AG09319 (cell line): ENCODE measurements at places on chromosomes 1 and 21.

GRCh38 chr1:105172788-105173187 lies 1423.1 kb downstream of the AMY1C start:
- DNase-seq, result no peak

DNA sequence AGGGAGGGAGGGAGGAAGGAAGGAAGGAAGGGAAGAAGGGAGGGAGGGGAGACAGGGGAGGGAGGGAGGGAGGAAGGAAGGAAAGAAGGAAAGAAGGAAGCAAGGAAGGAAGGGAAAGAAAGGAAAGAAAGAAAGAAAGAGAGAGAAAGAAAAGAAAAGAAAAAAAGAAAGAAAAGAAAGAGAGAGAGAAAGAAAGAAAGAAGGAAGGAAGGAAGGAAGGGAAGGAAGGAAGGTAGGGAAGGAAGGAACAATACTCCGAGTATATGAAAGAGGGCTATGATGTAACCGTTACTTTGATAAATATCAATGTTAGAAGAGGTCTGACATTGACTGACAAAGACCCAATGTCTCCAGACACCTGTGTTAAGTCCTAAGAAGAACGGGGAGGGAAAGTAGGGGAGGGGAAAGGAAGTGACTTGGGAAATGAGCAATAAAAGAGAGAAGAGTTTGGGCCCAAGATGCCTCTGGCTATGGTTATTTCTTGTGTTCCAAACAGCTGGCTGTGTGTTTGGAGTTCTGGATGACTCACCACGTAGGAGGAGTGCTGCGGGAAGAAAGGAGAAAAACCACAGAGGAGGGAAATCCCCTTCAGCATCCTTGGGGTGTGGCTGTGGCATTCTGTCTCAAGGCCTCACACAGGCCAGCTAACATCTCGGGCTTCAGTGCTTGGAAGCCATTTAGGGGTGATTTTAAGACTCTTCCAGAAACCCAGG lies 37.0 kb upstream of the RXRG start:
- peak; percentile 44 for DNase-seq

DNA sequence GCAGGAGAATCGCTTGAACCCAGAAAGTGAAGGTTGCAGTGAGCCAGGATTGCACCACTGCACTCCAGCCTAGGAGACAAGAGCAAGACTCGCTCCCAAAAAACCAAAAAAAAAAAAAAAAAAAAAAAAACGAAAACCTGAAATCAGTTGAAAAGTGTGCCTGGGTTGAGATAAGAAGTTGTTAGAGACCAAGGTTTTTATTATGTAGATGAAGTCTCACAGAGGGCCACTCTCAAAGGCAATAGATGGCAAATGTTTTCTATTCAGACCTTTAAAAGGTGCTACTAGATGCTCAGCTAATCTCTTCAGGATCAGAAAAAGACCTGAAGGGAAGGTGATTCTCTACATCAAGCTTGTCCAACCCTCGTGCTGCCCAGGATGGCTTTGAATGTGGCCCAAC lies 17.6 kb downstream of the CAPN2 start:
- no peak for DNase-seq

- no peak for DNase-seq
Observed at GRCh38 chr21:33236766-33237165, 7.0 kb downstream of the IFNAR2 start.

- DNase-seq, result no peak
Observed at GRCh38 chr1:206953626-206954025, 7.4 kb upstream of the PIGR start.

GRCh38 chr1:81351864-81352263 lies 448.9 kb upstream of the ADGRL2 start:
- DNase-seq, result no peak

DNA sequence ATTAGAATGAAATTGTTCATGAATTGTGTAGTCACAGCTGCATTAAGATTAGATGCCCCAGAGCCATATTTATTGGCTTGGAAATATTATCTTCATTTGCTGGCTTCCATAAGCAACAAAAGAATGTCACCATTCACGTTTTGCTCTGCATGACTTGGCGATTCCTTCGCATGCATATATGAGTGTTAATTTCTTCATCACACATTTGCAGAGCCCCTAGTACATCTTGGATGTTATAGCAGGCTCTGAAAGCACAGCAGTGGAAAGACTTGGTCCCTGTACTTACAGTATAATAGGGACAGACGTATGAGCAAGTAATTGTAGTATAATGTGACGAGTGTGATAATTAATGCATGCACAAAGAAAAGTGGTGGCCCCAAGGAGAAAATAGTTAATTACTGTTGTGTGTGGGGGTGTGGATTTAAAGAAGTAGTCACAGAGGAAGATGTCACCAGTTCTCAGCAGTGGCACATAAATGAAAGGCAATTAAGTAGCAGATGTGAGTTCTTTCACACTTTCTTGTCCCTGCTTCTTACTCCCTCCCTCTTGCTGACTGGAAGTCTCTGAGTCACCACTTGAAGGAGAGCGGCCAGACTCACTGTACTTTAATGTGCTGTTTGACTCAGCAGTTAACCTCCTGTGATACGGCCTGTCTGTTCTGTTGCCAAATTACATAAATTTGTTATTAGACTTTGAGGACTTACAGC lies 21.0 kb downstream of the S100A10 start:
- no peak for DNase-seq

DNA sequence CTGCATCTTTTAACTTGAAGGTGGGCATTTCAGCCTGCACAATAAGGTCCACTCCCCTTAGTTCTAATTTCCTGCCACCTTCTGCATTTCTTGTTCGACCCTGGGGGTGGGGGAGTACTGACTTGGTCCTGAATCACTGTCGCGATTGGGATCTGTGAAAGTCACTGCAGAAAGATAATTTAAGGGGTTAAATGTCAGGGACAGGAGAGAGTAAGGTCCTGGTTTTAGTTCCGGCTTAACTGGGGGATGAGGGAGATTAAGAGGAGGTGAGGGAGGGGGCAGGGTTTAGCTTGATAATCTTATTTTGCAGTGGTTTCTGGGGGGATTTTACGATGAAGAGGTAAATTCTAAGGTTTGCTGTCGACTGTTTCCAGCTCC lies 128.1 kb downstream of the MRPS6 start:
- DNase-seq, result no peak

- no peak for DNase-seq
Observed at GRCh38 chr1:221711656-221712055, 30.2 kb downstream of the DUSP10 start.

DNA sequence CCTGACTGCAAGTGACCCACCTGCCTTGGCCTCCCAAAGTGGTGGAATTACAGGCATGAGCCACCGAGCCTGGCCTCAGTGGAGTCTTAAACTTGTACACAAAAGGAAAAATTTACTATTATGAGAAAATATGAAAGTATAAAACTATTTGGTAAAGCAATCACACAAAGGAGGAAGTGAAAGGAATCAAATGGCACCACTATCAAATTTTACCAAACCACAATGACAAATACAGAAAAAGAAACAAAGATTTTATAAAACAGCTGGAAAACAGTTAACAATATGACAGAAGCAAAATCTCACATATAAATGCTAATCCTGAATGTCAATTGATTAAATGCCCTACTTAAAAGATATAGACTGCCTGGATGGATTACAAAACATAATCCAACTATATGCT lies 42.1 kb upstream of the NEGR1 start:
- DNase-seq, result no peak

DNA sequence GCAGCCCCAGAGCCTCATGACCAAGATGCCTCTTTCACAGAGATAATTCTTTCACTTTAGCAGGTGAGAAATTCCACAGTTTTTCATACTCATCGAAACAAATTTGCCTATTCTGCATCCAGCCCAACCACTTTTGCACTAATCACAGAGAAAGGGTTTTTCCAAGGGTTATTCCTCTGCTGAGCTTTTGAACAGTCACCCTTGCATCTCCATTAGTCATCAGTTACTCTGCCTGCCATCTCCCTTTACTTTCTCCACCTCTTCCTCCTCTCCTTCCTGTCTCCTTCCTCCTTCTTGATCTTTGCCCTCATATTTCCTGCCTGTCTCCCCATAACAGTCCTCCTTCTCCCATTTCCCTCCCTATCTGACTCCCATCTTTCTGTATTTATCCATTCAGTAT lies 43.9 kb downstream of the FH start:
- no peak for DNase-seq

- no peak for DNase-seq
Observed at GRCh38 chr1:25564777-25565574, 21.6 kb downstream of the LDLRAP1 start.

DNA sequence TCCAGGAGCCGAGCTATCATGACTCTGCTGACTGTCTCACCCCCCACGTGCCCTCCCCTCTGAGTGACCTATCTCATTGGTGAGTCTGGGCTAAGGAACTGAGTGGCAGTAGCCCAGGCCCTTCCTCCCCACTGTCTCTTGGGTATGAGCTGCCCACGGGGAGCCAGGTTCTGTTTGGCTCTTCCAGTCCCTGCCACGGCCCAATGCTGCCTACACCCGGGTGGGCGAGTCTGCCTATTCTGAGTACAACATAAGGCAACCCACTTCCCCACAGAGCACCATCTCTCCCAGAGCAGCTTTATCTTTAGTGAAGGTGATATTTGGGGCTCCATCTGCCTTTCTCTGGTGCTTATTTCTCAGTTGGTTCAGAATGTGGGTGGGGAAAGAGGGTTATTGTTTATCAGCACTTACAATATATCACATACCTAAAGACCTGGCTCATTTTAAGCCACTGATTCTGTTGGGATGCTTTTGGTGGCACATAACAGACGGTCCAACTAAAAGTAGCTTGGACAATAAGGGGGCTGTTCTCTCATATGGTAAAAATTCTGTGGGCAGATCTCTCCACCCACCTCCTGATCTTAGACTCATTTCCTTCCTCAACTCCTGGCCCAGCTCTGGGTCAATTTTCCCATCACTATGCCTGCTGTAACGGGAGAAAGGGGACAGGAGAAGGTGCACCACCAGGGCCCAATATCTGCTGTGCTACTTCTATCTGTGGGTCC lies 27.7 kb upstream of the VWA5B1 start:
- no peak for DNase-seq

DNA sequence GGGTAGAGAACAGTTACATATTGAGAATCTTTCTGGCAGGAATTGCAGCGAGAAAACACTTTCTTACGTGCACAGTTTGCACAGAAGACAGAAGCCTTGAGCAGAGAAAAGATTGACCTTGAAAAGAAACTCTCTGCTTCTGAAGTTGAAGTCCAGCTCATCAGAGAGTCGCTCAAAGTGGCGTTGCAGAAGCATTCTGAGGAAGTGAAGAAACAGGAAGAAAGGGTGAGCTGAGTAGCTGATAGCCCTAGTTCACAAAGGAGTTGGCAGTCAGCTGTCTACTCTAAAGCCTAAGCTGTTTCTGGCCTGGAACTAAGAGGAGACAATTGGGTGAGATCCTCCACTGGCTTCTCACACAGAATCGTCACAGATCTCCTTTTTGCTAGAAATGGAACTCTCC lies 20.3 kb upstream of the SH3BGRL3 start:
- no peak for DNase-seq

DNA sequence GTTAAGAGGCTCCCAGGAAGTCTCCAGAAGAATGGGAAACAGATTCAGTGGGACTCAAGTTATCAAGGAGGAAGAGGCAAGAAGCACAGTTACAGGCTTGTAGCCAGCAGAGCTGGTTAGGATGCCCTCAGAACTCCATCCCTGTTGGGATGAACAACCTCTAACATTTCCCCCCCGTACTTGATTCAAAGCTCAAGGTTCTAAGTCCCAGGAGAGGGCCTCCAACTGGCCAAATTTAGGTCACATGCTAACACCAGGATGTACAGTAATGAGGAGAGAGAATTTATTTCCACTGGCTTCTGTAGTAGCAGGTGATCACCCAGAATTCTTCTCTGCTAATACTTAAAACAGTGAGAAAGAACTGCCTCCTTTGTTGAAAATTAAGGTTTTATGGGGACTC lies 22.3 kb upstream of the HSPA13 start:
- no peak for DNase-seq

DNA sequence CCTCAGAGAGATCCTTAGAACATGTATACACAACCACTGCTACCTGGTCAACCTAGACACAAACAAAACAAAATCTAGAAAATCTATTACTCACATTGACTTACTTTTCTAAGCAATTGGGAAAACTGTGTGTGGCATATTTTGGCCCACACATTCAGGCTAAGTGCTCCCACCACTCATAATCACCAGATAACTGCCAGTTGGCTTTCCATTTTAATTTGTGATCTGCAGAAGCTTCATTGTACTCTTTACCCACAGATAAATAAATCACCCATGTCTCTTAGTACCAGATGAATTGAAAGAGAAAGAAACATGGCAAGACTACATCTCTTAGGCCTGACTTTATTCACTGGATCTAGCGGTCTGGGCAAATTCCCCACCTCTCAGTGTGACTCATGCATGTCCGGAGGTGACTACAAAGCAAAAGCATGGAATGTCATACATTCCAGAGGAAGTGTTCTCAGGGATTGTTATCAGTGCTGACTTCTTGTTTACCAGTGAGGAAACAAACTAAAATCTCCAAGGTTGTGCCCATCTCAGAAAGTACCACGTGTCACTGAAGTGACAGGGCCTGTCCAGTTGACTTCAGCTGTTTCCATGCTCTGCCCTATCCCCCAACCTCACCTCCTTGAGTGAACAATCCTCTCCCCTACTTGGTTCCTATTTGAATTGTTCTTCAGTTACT lies 52.4 kb upstream of the BCL10 start:
- DNase-seq, result peak; percentile 81

DNA sequence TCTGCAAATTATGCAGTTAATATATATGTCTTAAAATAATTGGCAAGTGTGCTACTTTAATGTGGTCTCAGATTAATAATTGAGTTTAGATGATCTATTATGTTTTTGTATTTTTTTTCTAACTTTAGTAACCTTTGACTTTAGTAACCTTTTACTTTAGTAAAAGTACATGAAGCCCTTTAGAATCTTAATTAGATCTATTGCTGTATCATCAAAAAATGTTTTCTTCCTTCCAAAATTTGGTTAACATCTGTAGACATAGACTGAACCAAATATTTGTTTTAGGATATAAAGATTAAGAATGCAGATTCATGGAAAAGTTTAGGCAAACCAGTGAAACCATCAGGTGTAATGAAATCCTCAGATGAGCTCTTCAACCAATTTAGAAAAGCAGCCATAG lies 25.7 kb upstream of the EPHX4 start:
- no peak for DNase-seq

- DNase-seq, result no peak
Observed at GRCh38 chr1:181485287-181486097, 2.2 kb downstream of the CACNA1E start.

- DNase-seq, result no peak
Observed at GRCh38 chr1:246165826-246166709, 341.0 kb downstream of the SMYD3 start.
